ENCODE measurements at places on chromosomes 11 and 22.

DNA sequence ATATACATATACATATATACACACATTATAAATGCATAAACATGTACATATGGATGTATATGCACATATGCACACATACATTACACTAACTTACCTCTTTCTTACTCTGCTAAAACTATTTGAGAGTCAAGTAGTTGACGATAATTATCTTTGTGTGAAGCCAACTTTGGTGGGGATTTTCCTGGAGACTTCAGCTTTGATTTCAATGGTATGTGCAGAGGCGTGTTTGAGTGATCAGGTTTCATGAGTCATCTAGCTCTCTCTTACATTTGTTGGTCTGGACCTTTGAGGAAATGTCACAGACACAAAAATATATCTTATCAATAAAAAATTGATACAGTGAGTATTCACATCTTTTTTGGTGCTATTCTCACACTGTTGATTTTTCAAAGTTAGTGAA is 769.1 kb upstream of the LUZP2 start:
- no peak for DNase-seq

GRCh38 chr11:57100638-57101331 is 81.0 kb upstream of the LRRC55 start:
- no peak for DNase-seq

- DNase-seq = no peak
Observed at GRCh38 chr22:42613872-42614301, 796 bp downstream of the POLDIP3 start.

- DNase-seq = no peak
Observed at GRCh38 chr11:103807806-103808205, 228.6 kb upstream of the DDI1 start.

DNA sequence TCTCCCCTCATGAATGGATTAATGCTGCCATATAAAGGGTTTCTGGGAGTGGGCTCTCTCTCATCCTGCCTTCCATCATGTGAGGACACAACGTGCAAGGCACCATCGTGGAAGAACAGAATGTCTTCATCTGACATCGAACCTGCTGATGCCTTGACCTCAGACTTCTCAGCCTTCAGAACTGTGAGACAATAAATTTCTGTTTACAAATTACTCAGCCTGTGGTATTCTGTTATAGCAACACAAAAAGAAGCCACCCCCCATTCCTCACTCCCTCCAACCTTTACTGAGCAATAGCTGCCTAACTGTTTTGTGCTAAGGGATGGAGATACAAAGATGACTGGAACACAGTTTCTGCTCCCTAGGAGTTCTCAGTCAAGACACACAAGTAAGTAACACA is 106.1 kb upstream of the PLET1 start:
- no peak for DNase-seq

- no peak for DNase-seq
Observed at GRCh38 chr11:44072757-44073658, 6.9 kb downstream of the ACCS start.

DNA sequence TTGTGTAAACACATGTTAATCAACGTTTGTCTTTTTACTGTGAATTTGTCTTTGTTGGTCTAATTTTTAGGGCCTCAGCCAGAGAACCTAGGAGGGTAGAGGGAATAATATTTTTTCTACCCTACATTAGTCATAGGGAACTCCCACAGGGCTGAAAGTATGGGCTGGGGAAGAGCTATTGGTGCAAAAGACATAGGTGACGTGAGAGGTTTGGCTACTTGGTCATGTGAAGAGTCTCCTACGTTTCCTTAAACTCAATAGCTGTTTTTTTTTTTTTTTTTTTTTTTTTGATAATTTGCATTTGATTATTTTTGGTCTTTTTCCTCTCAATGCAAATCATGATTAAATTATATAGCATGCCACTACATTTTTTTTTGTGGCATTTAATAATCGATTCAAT is 15.9 kb upstream of the MMP7 start:
- DNase-seq = no peak

GRCh38 chr11:32852207-32852606 is 22.5 kb downstream of the PRRG4 start:
- DNase-seq = no peak

DNA sequence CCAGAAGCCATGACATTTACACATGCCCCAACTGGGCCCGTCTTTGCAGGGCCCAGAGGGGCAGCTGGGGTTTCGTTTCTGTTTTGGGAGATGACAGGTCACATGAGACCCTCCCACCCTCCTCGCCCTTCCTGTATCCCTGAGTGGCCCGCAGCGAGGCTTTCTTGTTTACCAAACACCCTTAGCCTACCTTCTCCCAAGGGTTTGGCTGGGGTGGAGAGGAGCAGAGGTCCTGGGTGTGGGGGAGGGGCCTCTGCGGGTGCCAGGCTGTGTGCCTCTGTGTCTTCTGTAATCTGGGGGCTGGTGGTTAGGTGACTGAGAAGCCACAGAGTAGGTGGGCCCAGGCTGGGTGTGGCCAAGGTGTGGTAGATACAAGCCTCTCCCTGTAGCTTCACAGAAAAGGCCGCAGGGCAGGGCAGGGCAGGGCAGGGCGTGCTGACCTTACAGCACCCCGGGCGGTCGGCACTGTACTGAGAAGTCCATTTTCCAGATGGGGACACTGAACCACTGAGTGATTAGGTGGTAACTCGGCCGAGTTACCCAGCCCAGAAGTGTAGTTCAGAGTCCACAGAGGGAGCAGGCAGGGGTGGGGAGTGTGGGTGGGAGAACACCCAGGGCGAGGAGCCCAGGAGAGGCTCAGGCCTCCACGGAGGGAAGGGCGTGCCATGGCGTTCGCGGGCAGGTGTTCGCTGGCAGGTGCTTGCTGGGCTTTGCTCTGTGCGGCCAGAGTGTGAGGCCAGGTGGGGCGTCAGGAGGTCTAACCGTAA is 8.7 kb downstream of the PRR5 start:
- DNase-seq = no peak

GRCh38 chr11:101435408-101435973 is 148.3 kb downstream of the TRPC6 start:
- DNase-seq = no peak

DNA sequence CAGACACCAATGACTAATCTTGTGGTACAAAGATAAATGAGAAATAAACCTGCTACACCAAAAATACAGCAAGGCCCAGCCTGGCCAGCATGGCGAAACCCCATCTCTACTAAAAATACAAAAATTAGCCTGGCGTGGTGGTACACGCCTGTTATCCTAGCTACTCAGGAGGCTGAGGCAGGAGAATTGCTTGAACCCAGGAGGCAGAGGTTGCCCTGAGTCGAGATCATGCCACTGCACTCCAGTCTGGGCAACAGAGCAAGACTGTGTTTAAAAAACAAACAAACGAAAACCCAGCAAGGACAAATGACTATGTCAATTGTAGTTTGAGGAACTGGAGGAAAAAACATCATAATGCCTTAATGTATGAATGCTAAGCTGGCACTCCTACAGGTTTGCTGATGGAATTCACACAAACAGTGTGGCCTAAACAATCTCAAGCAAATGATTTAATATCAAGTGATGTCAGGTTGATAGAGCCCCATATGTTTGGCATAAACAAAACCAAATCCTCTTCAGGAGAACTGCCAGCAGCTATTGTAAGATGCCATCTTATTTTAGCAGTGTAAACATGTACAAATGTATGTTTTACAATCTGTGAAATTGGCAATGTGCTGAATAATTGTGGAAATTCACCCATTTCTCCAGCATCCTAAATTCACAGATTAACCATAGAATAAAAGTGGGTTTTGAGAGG is 20.0 kb downstream of the MMP7 start:
- DNase-seq = no peak

DNA sequence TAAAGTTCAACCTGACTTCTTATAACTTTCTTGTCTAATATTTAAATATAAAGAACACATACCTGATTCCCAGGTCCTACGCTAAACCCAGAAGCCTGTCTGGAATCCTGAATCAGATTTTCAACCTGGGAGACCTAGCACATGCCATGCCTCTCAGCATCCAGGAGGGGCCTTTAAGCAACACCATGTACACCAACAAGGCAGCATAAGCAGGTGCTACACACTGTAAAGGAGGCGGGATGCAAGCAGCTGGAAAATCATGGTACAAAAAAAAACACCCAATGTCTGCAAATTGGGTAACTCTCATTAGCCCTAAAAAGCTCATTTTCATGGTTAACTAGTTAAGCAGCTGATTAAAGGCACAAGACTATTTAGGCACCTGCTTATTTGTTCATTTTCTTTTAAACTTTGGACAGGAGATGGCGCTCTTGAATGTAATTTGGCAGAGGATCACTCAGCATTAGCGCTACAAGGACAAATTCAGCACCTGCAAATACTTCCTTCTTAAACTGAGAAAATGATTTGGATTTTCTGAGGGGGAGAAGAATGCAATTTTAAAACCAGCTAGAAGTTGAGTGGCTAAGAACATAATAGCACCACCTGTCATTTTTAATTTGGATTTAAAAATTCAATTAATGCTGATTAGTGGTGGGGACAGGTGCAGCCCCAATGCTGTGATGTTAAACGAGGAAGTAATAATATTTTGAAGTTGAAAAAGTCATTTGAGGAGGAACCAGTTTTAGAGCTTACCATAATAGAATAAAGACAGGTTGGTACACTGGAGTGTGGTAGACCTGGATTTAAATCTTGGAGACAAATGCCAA is 104.0 kb downstream of the FAR1 start:
- no peak for DNase-seq

DNA sequence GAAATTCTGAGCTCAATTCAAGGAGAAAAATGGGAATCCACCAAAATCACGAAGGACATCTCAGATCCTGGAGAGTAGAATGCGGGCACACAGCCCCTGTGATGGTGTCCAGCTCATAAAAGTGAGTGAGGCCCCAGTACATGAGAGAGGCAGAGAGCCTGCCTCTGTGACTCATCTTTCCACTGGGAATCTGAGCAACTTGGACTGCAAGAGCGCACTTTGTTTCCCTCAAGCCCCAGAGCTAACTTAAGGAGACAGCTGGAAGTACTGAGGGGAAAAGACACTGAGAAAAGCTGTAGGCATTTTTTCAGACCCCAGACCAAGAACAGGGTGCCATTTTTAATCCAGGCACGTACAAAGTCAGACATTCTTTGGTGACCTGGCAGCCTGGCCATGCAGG is 273.7 kb downstream of the C11orf87 start:
- no peak for DNase-seq

- DNase-seq = no peak
Observed at GRCh38 chr11:95385577-95385976, 154.6 kb upstream of the SESN3 start.

- DNase-seq = no peak
Observed at GRCh38 chr11:64888729-64889511, 10.5 kb upstream of the EHD1 start.

- DNase-seq = no peak
Observed at GRCh38 chr22:37638391-37639069, 939 bp upstream of the SH3BP1 start.

DNA sequence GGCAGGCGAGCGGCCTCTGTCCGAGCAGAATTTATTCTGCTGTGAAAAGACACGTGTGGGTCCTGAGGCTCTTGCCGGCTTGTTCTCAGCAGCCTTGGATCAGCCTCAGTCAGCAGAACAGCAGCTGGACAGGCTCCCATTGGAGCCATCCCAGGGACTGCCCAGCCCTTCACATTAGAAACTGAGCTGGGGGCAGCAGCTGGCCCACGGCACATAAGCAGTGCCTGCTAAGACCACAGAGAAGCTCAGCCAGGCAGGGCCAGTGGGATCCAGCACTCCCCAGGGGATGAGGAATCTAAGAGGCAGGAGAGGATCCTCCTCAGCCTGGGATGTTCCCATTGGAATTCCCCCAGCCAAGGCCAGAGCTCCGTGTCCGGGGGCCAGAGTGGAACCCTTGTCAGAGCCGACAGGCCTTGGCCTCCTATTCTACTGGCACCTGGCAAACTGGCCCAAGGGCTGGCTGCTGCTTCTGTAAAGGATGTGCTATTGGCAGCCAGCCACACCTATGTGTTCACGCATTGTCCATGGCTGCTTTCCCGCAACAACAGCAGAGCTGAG is 18.2 kb downstream of the RTN4R start:
- no peak for DNase-seq

DNA sequence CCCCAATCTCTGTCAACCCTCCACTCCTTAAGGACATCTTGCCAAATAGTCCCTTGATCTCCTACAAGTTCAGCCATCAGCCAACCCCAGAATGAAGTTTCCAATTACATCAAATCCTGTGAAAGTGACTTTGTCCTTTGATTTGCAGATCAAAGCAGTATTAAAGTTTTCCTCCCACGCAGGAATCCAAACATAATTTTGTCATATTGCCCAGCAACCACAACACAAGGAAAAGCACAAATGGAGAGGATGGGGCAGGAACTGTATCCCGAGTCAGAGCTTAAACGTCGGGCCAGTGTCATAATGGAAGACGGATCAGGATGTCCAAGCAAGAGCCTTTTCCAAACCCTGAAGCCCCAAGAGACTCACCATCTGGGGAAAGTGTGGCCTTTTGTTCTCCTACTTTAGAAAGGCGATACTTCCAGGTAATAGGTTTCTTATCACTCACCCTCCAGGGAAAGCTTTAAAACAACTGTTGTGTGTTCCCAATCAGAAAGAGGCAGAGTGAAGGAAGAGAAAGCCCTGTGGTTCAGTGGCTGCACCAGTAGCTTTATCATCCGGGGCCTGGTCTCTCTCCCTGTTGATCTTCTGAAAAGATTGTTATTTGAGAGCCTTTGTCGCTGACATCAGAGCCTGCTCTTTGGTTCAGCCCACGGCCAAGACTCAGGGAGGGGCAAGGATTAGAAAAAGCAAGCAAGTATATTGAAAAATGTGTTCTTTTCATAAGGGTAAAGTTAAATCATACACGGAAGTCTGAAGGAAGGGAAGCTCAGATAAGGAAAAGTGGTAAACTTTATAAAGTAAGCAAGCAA is 41.7 kb downstream of the EXPH5 start:
- no peak for DNase-seq

DNA sequence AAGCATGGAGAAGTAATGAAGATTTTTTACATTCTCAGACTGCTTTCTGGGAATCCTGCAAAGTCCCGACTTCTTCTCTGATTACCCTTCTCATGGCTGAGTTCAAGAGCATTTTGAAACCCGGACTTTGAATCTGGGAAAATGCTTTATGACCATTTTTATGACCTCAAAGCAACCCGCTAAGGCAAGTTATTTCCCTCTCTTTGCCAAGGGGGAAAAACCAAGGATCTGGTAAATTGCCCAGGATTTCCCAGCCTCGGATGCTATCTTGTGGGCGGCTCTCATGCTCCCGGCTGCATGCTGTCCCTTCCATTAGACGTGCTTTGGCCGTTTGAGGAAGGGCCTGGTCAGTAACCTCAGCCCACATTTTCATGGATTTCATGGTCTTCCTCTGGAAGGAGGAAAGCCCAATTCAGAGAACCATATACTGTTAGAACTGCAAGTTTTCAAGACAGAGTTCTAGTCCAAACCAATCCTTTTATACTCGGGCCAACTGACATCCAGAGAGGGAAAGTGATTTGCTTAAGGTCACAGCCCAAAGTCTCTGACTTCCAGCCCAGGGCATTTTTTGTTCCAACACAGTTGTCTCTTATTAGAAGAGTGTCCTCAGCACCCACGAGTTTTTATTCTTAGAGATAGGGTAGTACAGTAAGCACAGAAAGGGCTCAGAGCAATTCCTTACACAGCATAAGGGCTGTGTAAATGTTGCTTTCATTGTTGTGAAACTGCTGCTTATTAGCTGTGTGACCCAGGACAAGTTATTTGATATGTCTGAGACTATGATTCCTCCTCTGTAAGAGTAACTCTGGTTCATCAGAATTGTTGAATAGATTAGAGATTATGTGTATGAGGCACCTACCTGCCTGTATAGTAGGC is 77.4 kb downstream of the NAV2 start:
- no peak for DNase-seq

Measured in GOT3 (cell line).